ENCODE measurements at places on chromosomes 2 and 18.

DNA sequence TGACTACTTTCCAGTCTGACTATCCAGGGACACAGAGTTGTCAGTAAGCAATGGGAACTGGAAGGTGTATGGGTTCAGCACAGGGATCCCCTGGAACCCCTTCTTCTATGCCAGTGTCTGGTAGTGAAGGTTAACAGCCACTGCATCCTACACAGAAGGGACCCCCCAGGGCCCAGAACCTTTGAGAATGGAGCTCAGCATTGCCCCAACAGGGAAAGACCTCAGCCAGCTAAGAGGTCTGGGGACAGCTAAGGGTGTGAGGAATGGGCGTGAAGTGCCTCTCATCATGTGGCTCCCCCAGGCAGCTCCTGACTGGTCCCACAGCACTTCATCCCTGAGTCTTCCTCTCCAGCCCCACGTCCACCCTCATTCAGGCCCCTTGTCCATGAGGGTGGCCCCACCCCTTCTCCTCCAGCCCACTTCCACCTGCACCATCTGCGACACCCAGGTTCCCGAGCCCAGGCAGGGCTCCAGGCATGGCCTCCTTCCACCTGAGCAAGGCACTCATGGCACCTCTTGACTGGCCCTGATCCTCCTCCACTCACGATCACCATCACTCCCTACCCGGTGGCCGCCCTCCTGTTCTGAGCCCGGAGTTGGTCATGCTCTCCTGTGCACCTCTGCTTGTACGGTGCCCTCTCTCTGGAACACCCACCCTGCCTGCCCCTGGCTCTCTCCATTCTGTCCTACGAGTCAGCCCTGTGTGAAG, 77.1 kb downstream of the SFXN5 start:
- DNase-seq, result no peak

GRCh38 chr2:133480707-133481429, 87.4 kb downstream of the NCKAP5 start:
- no peak for DNase-seq

GRCh38 chr2:157930728-157931127, 54.6 kb upstream of the ACVR1 start:
- no peak for DNase-seq

DNA sequence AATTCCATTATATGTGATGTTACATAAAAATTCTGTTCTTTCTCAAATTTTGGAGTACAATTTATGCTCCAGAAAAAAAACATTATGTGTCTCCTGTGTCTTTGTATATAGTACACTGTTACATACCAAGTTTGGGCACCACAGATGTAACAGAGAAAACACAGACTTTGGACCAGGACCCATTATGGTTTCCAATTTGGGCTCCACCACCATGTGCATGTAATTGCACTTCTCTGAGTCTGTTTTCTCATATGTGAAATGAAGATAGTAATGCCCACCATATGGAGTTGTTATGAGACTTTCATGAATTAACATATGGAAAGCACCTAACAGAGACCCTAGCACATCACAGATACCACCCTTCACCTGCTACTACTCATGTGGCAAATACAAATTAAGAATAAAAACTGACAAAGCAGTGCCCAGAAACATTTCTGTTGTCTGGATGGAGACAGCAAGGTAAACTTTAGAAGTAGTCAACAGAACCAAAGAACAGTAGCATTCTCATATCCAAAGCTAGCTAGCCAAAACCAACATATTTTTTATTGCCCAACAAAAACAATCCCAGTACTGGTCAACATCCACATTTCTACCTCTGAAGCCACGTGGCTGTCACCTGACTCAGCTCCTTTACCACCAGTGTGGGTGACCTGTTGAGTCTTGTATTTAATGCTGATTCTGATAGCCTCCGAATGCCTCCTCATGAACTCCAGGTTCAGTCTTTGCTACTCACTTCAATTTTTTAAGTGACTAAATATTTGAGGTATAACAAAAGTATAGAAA, 42.9 kb downstream of the ANTXR1 start:
- no peak for DNase-seq

- no peak for DNase-seq
Observed at GRCh38 chr2:72092111-72092510, 55.6 kb downstream of the CYP26B1 start.

DNA sequence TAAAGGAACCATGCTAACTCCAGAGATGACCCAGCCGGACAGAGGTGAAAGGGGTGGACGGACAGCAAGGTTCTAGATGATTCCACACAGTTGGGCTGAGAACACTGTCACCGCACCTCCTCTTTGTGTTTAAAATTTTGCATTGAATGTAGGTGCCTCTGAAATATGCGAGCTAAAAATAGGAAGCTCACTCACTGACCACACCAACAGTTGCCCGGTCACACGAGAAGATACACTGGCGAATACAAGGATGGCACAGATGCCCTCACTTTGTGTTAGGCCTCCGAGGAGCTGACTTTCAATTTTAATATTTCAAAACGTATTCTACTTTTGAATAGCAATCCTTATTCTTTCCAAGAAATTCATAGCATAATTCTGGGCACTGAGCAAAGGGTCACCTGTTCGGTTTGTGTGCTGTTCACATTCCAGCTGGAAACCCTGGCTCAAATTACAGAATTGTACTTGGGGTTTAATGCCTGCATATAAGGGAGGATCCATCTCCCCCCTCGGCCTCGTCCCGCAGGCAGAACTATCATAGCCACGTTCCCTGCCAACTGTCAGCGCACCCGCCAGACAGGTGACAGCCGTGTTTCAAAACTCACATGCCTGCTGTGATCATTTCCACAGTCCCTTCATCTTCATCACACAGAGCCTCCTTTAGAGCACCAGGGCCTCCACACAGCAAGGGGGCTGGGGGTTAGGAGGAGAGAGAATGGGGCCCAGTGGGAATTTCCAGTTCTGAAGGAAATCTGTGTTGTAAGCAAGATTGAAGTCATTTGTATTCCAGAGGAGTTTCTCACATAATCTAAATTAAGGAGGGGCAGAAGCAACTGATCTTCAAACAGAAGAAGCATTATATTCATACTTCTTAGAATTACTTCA, 48.2 kb downstream of the ADI1 start:
- DNase-seq, result no peak

- DNase-seq, result no peak
Observed at GRCh38 chr18:34806527-34806926, 96.4 kb downstream of the DTNA start.

- no peak for DNase-seq
Observed at GRCh38 chr18:23450022-23450421, 3.1 kb upstream of the RIOK3 start.

GRCh38 chr2:145811276-145812164, 1291.6 kb upstream of the ZEB2 start:
- DNase-seq, result no peak

DNA sequence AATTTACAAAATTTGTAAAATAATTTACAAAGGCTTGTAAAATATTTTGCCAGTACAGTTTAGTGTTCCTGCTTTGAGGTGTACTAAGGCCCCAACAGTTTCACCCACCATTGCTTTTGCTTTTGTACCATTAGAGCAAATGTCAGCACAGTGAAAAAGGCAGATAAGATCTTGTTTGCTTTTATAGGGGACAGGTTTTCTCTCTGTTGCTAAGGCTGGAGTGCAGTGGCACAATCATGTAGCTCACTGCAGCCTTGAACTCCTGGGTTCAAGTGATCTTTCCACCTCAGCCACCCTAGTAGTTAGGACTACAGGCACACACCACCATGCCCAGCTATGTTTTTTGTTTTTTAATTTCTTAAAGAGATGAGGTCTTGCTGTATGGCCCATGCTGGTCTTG, 19.6 kb upstream of the NPC1 start:
- no peak for DNase-seq

DNA sequence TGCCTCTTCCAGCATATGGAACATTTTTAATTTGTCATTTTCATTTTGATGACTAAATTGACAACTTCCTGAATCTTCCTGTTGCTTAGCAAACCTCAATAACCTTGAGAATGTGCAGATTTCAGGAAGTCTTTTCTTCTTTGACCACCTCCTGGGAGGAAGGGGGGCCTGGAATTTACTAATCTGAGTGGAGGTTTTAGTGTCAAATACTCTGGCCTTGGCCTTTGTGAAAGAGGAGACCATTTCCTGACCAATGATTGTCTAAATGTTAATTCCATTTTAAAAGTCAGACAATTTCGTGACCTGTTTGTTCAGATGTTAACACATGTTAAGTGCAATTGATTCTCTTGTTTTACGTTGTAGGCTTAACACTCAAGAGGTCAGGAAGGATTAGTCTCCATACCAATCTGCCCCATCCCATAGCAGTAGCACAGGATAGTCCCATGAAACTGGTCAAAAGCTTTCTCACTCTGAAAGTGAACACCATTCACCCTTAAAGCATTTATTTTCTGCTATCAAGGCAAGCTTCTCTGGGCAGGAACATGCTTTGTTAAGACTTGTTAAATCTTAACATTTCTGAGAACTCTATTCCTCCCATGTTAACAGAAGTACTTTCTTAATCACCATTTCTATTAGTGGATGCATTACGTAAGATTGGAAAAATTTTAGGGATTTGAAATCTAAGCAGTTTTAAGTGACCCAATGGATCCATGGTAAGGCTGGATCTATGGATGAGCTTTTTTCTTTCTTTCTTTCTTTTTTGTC, 219.6 kb downstream of the RND3 start:
- no peak for DNase-seq

GRCh38 chr2:161571051-161571429, 53.2 kb upstream of the SLC4A10 start:
- no peak for DNase-seq

DNA sequence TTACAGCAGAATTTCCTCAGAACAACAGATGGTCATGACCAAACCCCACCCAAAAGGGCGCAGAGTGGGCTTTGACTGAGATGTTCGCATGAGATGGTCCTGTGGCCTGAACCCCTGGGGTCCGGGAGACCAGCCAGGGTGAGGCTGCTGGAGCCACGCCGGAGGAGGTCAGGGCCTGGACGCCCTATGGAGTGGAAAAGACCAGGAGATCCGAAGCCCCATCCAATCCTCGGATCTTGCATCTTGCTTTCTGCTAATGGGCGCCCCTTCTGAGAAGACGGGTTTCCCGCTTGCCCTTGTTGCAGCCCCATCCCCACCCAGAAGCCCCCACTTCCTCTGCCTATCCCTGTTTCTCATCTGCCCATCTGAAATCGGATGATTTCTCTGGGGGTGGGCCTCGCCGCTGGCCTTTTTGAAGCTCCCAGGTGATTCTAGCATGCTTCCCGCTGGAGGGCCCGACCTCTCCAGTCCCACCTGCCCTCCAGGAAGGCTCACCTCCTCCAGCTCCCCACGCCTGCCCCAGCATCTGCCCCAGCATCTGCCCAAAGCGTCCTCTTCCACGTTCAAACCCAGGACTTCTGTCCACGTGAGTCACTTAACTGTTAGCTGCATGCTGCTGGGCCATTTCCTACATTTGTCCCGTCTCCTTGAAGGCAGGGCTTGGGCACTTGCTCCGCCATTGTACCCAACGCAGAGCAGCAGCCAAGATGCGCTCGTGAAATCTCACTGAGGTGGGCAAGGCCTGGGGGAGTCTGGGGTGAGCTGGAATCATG, 4.3 kb upstream of the CNDP1 start:
- DNase-seq, result no peak

GRCh38 chr2:138699421-138699820, 80.8 kb downstream of the NXPH2 start:
- no peak for DNase-seq

GRCh38 chr2:45342-46130, 769 bp downstream of the FAM110C start:
- no peak for DNase-seq

DNA sequence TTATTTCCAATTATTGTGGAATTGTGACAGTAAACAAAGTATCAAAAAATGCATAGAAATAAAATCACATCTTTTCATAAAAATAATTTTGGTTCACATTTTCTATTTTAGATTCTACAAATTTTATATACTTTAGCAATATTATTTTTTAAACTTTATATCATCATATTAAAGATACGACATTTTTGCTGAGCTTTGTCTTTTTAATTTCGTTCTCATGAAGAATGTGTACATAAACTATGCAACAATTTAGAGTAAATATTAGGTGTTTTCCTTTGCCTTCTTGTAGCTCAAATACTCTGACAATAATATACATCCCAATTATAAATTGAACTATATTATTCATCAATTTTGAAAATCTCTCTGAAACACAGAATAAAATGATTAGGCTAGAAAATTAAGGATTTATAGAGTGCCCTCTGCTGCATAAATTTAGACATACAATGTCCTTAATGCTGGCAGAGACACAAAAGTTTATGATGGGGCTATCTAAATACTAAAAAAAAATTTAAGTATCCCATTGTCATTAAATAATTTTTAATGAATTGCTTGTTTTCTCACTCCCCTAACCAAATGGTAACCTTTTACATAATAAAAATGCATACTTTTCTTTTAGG, 45.7 kb downstream of the CCDC102B start:
- DNase-seq, result no peak

DNA sequence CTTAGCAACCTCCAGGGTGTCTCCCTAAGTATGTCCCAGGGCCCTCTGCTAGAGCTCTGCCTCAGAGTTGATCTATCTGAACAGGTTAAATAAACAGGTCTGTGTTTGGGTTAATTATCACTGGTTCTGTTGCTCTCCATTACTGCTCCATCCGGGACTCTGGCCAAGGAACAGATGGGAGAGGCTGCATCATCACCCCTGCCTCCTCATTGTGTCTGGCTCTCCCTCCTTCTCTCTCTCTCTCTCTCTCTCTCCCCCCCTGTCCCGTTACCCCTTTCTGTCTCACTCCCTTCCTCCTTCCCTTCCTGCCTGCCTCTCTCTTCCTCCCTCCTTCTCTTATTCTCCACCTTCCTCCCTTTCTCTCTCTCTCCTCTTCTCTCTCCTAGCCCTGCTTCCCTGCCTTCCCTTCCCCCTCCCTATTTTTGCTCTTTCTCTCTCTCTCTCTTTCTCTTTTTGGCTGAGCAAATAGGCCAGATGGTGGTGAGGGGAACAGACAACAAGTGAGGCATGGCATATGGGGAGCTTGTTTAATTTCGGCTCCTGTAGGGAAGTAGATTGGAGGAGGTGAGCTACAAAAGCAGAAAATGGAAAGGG, 62.1 kb downstream of the SETBP1 start:
- DNase-seq, result no peak

DNA sequence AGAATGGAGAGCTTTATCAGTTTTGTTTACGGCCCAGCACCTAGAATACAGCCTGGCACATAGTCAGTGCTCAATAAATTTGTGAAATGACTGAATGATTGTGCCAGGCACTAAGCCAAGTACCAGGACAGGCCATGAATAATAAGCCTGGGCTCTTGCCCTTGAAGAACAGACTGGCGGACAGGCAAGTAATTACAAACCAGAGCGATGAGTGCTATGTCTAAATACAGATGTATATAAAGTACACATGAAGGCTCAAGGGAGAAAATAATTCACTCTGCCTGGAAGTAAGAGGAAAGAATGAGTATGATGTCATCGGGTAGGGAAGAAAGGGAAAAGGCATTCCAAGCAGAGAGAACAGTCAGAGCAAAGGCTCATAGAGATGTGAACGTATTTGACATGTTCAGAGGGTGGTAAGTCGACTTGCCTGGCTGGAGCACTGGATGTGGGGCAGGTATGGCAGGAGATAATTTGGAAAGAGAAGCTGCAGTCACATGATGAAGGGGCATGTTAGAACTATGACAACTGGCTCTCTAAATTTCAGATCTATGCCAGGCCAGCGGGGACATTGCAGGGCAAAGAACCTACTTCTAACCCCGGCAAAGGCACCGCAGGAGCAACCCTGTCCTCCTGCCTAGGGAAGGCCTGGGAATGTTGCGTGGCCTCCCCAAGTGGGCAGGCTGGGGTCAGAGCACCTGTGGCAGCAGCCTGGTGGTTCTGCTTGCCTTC, 119.1 kb upstream of the STPG4 start:
- DNase-seq, result no peak

GRCh38 chr2:112824694-112825085, 11.9 kb downstream of the IL1B start:
- no peak for DNase-seq

All from 8988T (cell line).